ENCODE measurements at places on chromosomes 13 and 19.

DNA sequence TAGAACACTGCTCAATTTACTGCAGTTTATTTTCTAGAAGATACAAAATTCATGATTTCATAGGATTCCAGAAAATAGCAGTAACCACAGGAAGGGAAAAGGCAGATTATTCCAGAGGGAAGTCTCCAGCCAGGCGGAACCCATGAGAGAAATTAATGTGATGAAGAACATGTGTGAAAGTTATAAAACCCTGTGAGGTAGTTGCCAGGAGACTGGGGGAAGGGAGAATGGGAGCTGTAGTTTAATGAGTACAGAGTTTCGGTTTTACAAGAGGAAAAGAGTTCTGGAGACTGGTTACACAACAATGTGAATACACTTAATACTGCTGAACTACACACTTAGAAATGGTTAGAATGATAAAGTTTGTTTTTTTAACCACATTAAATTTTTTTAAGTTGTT, 14.2 kb upstream of the PDX1 start:
- DNase-seq, result no peak

DNA sequence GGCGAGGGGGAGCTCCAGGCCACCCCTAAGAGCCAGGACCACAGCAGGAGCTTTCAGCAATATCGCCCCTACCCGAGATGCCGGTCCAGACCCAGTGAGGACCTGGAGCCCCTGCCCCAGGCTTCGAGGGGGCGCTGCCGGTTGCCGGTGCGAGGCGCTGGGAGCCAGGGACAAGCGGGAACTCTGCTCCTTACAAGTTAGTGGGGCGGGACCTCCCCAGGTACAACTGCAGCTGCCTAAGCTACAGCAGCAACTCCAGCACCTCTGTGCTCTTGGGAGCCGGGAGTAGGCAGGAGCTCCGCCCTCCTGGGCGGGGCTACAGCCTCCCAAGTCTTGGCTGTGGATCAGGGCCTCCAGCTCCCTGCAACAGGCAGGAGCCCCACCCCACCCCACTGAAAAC, 15.2 kb upstream of the TSC22D1 start:
- no peak for DNase-seq

GRCh38 chr13:57857945-57858344, 226.4 kb downstream of the PCDH17 start:
- no peak for DNase-seq

- no peak for DNase-seq
Observed at GRCh38 chr19:31723101-31723500, 373.9 kb upstream of the TSHZ3 start.

- DNase-seq, result no peak
Observed at GRCh38 chr19:46650445-46650844, 10.5 kb downstream of the DACT3 start.

GRCh38 chr13:101454767-101455166, 2.3 kb downstream of the ITGBL1 start:
- no peak for DNase-seq

DNA sequence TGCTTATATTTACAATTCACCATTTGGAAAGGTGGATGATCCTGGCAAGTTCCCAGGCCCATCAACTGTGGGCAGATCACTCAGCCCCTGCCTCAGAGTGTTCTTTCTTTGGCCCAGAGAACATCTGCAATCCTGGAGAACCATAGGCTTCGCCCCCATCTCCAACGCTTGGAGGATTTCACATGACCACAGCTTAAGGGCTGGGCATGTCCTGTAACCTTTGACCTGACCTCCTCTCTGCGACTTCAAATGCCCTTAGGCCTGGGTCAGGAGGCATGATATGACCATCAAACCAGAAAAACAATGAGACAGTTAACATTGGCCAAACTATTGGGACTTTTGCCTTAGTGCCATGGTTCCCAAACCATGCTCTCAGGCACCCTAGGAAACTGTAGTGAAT, 7.2 kb upstream of the MBNL2 start:
- DNase-seq, result no peak

GRCh38 chr19:12873891-12874745, 7.1 kb downstream of the DNASE2 start:
- DNase-seq, result no peak

- DNase-seq, result no peak
Observed at GRCh38 chr13:103799028-103799427, 732.8 kb upstream of the SLC10A2 start.

GRCh38 chr13:73173279-73173811, 114.5 kb downstream of the KLF5 start:
- no peak for DNase-seq

DNA sequence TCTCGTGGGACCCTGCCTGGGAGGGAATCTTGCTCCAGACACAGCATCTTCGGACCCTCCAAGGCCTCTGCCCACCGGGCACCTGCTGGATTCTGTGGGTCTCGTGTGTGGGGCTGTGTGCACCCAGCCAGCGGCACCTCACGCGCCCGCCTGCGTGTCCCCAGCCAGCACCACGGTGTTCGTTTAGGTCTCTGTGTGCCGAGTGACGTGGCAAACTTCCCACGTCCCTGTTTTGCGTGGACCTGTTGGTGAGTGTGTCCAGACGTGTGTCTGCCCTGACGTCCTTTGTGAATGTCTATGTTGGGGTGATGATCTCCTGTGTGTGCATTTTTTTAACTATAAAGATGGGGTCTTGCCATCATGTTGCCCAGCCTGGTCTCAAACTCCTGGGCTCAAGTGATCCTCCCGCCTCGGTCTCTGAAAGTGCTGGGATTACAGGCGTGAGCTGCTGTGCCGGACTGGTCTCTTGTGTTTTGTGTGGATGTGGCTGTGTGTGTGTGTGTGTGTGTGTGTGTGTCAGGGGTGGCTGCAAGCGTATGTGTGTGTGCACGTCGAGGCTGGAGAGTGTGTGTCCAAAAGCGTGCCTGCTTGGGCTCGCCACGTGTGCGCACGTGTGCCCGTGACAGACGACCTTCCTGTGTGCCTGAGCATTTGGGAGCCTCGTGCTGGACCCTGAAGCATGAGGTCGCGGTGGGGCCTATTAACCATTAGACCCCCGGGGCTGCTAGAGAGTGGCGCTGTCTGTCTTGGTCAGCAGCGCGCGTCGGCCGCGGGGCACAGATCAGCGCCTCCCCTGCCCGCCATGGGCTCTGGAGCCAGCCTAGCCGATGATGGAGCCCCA, 15.7 kb downstream of the ARID3A start:
- no peak for DNase-seq

DNA sequence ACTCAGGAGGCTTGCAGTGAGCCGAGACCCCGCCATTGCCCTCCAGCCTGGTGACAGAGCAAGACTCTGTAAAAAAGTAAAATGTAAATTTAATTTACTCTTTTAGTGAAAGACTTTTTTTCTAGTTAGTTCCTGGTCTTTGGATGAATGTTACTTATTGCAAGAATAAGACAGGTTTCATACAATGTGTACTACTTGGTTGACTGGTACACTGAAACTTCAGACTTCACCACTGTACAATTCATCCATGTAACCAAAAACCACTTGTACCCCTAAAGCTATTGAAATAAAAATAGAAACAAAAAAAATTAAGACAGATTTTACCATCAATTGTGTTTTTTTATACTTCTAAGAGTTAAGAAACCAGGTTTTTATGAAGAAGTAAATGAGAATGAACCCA, 35.5 kb downstream of the GPALPP1 start:
- no peak for DNase-seq

DNA sequence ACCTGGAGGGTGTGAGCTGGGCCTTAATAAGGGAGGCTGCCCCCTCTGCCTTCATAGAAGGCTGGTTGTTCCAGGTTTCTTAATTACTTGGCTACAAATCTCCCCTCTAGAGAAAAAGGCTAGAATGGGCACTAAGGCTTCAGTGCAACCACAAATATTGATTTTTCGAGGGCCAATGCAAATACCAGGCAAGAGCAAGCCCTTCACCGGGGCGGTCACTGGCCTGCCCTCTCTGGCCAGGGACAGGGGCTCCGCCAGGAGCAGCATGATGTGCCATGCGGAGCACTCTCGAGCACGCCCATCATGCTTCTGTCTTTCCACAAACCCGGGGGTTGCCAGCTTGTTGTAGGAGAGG, 127.8 kb upstream of the SPACA7 start:
- no peak for DNase-seq

DNA sequence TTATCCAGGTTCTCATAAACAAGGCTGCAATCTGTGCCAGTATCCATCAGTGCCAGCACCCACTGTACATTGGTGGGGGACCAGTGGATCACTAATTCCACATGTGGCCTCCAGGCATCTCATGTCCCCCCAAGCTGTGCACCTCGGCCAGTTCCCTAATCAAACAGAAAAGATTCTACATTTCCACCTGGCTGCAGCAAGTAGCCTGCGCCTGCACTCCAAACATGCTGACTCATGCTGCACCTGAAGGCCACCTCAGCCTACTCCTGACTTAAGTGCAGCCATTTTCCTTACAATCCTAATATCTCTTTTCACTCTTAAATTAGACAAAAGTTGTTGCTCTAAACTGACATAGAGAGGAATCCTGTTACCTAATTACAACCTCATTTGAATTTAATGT, 729.4 kb upstream of the MIR17HG start:
- DNase-seq, result no peak

GRCh38 chr19:32067685-32068084, 277.7 kb upstream of the ZNF507 start:
- no peak for DNase-seq

- no peak for DNase-seq
Observed at GRCh38 chr19:39160523-39160861, 34.9 kb downstream of the PAK4 start.

GRCh38 chr19:58307736-58308135, 2.6 kb downstream of the ERVK3-1 start:
- DNase-seq, result no peak

DNA sequence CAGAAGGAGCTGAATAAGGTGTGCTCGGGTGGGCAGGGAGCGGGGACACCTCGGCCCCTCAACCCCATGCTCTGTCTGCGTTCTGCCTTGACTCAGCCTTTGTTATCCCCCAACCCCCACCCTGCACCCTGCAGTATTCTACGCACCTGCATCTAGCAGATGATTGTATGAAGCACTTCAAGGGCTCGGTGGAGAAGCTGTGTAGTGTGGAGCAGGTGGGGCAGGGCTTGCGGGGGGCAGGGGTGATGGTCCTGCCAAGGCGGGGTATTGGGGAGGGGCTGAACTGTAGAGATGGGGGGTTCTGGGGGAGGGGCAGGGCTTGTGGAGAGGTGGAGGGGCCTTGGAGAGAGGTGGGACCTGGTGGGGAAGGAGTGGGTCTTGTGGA, 6.1 kb downstream of the STXBP2 start:
- no peak for DNase-seq

- DNase-seq, result no peak
Observed at GRCh38 chr13:37954191-37954590, 84.6 kb upstream of the TRPC4 start.

DNA sequence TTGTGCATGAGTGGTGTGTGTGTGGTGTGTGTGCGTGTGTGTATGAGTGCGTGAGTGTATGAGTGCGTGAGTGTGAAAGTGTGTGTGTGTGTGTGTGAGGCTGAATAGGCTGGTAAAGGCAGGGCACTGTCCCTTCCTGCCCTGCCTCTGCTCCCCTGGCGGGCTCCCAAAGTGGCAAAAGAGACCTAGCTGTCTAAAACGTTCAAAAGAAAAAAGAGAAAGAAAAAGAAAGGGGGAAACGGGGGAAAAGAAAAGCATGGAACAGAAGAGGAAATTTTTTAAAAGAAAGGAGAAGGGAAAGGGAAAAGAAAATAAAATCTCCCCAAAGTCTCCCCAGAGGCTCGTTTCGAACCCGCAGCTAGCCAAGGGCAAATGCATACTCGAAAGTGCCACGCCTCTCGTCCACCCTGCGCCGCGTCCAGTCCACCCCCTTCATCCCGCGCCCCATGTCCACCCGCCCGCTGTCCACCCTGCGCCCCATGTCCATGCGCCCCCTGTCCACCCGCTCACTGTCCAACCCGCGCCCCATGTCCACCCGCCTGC, 37.0 kb upstream of the FLT1 start:
- DNase-seq, result no peak

- DNase-seq, result no peak
Observed at GRCh38 chr13:72864142-72865011, 82.4 kb downstream of the PIBF1 start.

- no peak for DNase-seq
Observed at GRCh38 chr13:101467415-101467814, 14.9 kb downstream of the ITGBL1 start.

DNA sequence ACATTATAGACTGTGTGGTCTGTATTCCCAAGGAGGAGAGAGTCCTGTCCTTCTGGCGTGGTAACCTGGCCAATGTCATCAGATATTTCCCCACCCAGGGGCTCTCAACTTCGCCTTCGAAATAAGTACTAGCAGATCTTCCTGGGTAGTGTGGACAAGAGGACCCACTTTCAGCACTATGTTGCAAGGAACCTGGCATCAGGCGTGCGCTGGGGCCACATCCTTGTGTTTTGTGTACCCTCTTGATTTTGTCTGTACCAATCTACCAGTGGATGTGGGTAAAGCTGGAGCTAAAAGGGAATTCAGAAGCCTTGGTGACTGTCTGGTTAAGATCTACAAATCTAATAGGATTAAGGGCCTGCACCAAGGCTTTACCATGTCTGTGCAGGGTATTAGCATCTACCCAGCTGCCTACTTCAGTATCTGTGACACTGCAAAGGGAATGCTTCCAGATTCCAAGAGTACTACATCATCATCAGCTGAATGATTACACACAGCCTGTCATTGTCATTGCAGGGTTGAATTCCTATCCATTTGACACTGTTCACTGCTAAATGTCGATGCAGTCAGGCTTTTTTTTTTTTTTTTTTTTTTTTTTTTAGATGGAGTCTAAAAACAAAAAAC, 148.0 kb downstream of the PRR20E start:
- DNase-seq, result no peak

GRCh38 chr19:56245121-56245740, 27.3 kb upstream of the EDDM13 start:
- DNase-seq, result no peak

DNA sequence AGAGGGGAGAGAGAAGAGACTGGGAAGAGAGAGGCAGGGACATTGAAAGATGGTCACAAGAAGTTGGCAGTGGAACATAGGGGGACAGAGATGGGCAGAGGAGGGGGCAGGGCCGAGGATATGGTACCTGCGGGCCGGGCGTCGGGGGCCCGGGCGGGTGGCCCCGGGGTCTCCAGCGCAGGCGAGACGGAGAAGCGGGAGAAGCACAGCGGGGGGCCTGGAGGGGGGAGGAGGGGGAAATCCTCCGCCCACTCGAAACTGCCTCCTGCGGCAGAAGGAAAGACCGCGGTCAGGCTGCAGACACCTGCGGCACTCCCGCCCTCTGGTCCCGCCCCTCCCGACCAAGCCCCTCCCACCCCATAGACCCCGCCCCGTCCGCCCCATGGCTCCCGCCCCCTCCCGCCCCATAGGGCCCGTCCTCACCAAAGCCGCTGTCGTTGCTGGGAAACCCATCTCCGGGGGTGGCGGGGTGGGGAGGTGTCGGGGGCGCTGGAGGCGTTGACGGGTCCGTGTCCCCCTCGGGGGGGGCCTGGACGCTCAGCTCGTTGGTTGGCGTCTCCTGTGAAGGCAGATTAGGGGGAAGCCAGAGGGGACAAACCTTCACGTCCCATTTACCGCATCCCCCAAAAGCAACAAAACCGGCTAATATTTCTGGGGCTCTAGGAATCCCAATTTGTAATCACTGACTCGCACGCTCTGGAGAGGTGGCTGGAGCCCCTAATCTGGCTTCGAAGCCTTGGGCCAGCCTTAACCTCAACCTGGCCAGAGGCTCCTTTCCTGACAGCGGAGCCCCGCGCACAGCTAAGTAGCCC, 20.4 kb downstream of the LMTK3 start:
- no peak for DNase-seq

Data from HL-60 (cell line).